Left colon (tissue), 2 donors: ENCODE measurements at places on chromosomes 11 and 22. TPM values are rescaled to one million over a fixed set of nuclear protein-coding genes. Genes with fewer than 3 reads are reported as not detected.
A peak's percentile ranks its signal among the peaks of the same experiment; 100 is the strongest.

- DNase-seq: no peak
Measured at GRCh38 chr11:113505046-113505445, 29.8 kb upstream of the DRD2 start.

DNA sequence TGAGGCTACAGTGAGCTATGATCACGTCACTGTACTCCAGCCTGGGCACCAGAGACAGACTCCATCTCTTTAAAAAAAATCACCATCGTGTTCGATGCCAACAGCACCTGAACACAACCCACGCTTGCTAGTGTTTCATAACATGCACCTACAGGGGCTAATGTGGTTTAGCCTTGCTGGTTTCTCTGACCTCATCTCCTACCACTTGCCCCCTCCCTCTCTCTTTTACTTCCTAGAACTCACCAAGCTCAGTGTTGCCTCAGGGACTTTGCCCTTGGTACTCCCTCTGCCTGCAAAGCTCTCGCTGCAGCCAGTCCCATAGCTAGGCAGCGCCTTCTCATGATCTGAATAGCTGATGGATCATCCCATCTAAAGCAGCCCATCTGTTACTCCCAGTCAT lies 99.8 kb downstream of the FBXO7 start:
- no peak for DNase-seq

GRCh38 chr11:117052196-117053149 lies 45.8 kb downstream of the SIK3 start:
- DNase-seq: no peak

GRCh38 chr22:34000879-34001526 lies 80.7 kb upstream of the LARGE1 start:
- DNase-seq: no peak

The OR8A1 gene
- total RNA-seq: not detected

DNA sequence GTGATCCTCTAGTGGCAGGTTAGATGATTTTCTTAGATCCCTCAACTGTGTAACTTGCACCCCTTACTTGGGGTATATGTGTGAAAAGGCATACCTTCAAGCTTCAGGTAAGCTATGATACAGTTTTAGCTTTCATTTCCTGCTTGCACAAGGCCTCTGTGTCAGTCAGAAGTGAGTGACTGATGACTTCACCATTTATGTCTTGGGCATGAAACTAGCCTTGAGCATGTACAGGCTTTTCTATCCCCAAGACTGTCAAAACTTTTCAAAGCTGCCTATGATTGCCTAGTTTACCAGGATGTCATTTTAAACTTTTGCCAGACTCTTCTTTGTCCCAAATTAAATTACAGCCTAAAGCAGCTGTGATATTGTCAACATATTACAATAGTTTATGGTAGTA lies 286.1 kb upstream of the CNTN5 start:
- DNase-seq: no peak

DNA sequence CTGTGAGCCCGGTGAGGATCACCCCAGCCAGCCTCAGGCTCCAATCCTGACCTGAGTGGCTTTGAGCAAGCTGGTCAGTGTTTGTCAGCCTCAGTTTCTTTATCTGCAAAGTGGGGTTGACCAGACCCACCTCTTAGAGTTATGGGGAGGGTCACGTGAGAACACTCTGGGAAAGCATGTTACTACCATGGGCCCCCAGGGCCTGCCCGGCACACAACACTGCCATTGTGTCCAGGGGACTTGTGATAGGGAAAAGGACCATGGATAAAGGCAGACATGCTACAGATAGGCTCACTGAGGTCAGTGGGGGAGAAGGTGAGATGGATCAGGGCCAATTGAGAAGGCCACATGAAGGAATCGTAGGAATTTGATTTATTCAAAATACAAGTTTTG lies 32.1 kb upstream of the SUSD2 start:
- no peak for DNase-seq

- DNase-seq: peak; percentile 57
Measured at GRCh38 chr11:45102810-45103621, 43.4 kb upstream of the PRDM11 start.

DNA sequence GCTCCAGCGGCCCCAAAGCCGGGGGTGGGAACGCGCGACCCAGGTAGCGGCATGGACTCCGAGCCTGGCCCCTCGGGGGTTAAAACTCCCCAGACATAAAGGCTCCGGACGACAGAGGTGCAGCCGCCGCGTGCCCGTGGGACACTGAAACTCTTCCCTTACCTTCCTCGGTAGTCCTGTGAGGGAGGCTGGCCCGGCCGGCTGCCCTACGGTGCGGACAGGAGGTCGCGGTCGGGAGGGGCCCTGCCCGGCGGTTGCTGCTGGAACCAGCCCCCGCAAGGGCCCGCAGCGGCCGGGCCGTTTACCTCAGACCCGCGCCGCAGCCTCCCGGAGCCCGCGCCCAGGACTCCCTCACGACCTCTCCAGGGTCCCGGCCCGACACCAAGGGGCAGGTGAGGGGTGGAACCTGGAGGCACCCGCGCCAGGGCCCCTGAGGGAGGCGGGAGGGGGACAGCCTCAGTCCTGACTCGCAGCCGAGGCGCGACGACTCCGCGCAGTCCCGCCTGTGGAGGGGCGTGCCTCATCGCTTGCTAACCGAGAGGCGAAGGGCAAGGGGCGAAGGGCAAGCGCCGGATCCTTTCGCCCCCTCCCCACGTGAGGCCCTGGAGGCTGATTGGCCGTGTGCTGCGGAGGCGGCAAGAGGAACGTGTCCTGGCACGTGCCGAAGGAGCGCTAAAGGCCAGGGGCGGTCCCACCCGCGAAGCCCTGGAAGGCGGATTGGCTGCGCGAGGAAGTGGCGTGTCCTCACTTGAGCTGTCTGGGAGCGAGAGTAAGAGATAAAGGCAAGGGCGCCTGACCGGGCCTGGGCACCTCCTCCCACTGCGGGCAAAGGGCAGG lies at the start of gene UPB1:
Gene UPB1, plus strand, starts transcription at position 805 of the 837 bp plus-strand sequence. CDS start 72 bp downstream, outside the sequence.
- no peak for DNase-seq

- no peak for DNase-seq
Measured at GRCh38 chr22:37126383-37126782, 16.9 kb upstream of the TMPRSS6 start.

DNA sequence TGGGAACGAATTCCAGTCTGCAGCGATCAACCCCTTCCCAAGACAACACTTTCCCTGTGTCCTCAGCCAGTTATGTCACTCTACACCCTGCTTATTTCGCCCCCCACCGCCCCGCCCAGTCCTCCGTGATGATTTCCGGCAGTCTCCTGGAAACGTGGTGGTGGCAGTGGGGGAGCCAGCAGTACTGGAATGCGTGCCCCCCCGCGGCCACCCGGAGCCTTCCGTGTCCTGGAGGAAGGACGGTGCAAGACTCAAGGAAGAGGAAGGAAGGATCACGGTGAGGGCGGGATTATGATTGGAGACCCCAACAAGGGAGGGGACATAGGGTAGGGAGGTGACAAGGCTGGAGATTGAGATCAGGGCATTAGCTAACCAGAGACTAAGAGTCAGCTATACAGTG lies 4.1 kb downstream of the ROBO3 start:
- no peak for DNase-seq

DNA sequence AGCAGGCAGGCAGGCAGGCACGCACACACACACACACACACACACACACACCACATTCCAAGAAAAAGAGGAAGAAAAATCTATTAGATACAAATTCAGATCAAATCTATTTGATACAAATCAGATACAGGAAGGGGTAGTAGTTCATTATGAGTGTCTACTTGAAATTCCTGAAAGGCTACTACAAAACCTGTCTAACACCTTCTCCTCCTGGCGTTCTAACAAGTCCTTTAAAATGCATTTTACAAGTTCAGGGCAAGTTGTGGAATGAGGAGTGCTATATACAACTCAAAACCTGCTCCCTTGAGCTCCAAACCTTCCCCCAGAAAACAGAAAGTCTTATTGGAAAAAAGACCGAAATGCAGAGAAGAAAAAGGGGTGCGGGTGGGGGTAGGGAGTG lies 476 bp downstream of the ARHGAP32 start:
- no peak for DNase-seq

DNA sequence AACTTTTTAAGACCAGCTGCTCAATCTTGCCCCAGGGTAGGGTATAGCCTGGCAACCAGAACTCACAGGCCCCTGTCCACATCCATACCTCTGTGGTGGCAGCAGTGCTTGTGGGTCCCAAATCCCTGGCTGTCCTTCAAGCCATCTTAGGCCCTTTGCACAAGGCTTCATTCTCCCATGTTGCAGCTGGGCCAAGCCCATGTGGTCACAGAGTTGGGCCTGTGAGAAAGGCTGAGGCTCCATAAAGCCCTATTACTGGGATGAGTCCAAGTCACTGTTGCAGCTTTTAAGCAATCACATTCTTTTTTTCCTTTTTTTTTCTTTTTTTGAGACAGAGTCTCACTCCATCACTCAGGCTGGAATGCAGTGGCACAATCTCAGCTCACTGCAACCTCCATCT lies 47.9 kb upstream of the SLC25A1 start:
- DNase-seq: no peak

The TSPAN4 gene
- 11.7 TPM for total RNA-seq

The SEPTIN5 gene
- total RNA-seq: 4.6 TPM

DNA sequence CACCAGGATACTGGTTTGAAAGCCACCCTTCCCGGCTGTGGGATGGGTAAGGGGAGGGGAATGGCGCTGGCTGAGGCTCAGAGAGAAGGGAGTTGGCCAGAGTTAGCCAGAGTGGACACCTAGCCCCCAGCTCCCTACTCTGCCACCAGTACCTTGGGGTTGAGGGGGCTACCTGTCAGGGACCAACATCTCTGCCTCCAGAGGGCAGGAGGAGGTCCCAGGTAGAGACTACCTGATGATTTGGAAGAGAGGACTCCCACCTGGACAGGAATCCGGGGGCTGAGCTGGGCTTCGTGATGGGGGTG lies 3.7 kb downstream of the MYRF start:
- DNase-seq: no peak

GRCh38 chr22:41916745-41917358 lies 2.0 kb upstream of the SHISA8 start:
- no peak for DNase-seq

GRCh38 chr11:119853581-119854360 lies 124.8 kb upstream of the NECTIN1 start:
- DNase-seq: no peak

- no peak for DNase-seq
Measured at GRCh38 chr11:11113626-11114025, 239.4 kb downstream of the CSNK2A3 start.

DNA sequence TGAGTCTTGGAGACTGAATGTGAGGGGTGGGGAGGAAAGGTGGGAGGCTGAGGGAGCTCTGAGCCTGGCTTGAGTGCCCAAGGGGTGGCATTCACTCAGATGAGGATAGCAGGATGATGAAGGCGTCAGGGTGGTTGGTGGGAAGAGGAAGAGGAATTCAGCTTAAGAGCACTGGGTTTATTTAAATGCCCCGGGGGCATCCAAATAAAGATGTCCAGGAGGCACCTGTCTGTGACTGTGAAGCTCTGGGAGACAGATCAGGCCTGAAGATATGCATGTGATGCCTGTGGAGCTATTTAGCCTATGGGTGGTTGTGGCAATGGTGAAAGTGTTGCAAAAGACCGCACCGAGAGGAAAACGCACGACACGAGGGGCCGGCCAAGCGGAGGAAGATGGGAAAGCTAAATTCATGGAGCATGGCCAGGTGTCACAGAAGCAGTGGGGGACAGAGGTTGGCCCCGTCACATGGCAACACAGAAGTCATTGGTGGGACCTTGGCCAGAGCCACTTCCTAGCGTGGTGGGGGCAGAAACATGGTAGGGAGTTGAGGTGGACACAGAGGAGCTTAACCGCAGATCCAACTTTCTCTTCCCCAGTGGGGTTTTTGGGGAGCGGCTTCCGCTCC lies 15.5 kb downstream of the SLC37A2 start:
- DNase-seq: no peak

DNA sequence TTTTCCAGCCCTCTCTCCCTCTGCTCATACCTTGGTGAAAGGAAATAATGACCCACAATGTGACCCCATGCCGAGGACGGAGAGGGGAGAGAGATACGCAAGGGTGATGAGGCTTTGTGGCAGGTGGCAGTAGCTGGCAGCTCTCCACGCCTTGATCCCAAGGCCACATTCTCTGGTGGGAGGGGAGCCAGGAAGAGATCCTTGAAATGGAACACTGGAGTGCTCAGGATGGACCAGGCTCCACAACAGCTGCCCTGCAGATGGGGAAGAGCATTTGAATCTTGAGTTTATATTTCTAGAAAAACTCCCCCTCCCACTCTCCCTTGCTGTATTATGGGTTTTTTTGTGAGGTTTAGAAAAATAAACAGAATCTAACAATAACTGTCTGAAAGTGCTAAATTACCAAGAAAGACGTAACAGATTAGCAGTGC lies 61.6 kb upstream of the CDON start:
- DNase-seq: no peak

GRCh38 chr11:77375107-77375506 lies 73.6 kb upstream of the GDPD4 start:
- no peak for DNase-seq

The SYT12 gene
- total RNA-seq: 0.47 TPM
